ENCODE measurements at places on chromosomes 2 and 18.

DNA sequence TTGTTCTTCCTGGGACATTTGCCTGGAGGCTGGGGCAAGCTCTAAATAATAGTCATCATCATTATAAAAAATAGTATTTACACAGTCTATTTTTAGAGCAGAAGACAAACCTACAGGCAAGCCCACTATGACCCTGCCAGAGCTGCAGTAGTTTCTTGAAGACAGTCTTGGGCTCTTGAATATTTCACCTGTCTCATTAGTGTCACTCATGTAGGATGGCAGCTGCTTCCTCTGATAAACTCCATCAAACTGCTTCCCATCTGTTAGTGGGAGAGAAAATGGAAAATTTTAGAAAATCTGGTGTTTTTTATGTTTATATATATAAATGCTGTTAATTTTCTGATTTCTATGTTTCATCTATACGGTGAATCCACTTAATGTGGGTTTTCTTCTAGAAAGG lies 8.5 kb upstream of the CYRIA start:
- DNase-seq, result no peak

GRCh38 chr2:210000464-210001324 lies 1.7 kb upstream of the RPE start:
- DNase-seq, result no peak

GRCh38 chr18:23301972-23302371 lies 151.1 kb upstream of the RIOK3 start:
- no peak for DNase-seq

- peak; percentile 7 for DNase-seq
Measured at GRCh38 chr2:74619651-74620297, 28.4 kb downstream of the M1AP start.

DNA sequence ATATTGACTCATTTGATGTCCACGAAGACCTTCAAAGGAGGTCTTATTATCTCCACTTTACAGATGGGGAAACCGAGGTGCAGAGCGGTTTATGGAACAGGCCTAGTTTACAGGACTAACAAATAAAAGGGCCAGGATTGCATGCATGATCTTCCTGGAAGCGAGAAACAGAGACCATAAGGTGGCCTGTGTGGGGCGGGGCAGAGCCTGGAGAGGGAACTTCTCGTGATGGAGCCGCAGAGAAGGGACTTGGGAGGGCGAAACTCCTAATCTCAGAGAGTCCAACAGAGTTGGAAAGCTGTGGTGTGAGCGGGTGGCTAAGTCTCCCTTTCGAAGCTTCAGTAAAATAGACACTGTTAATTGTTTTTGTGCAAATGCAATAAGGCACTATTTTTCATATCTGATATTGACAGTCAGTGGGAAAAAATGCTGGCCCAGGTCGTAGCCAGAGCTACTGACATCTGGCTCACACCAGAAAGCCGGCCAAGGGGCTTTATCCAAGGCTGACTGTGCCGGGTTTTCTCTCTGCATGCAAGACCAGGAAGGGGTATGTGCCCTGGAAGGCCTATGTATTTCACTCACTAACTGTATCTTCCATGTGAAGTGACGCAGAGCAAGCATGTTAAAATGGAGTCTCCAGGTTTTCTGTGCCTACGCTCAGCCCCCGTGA lies 4.5 kb downstream of the INPP5D start:
- DNase-seq, result peak; percentile 6

- no peak for DNase-seq
Measured at GRCh38 chr2:113907297-113907696, 17.4 kb downstream of the ACTR3 start.

- no peak for DNase-seq
Measured at GRCh38 chr2:115427436-115427835, 985.0 kb downstream of the DPP10 start.

DNA sequence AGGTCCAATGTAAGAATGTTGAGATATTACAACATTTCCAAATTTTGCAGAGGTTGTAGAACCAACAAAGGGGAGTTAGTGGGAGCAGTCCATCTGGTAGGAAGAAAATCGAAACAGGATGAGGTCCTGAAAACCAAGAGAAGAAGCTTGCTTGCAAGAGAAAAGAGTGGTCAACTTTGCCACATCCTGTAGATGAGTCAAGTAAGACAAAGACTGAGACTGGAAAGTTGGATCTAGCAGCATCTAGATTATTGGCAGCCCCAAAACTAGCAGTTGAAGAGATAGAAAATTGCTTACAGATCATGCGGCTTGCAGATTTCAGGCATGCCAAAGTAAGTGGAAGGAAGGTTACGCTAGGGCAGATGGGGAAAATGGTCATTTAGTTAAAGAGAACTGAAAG lies 378.9 kb downstream of the GRB14 start:
- DNase-seq, result no peak

- DNase-seq, result no peak
Measured at GRCh38 chr18:51651761-51652160, 454.3 kb upstream of the MEX3C start.
